IPS DF 19.7 (cell line): ENCODE measurements at places on chromosomes 16 and 17.

- no peak for DNase-seq
These were observed 664.8 kb upstream of the EEF2KMT start for GRCh38 chr16:5762362-5762761.

GRCh38 chr16:89137666-89138512, 33.7 kb upstream of the CDH15 start:
- DNase-seq, result no peak

GRCh38 chr16:58678269-58678668, 6.3 kb downstream of the SLC38A7 start:
- no peak for DNase-seq

DNA sequence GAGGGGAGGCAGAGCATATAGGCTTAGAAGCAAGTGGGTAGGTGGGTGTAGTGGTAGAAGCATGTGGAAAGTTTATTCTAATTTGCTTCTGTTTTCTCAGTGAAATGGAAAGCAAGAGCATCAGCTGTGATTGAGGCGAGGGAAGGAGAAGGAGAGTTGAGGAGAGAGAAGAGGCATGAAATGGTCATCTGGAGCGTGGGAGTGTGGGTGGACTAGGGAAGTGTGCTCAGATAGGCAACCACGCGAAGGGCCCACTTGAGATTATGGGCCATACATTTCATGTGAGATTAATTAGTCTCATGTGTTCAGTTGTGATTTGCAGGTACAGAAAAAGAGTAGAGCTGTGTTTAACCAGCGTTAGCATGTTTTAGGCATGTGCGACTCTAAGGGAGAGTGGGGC, 20.8 kb upstream of the CDC6 start:
- no peak for DNase-seq

GRCh38 chr16:15981382-15981781, 32.0 kb downstream of the ABCC1 start:
- no peak for DNase-seq

GRCh38 chr17:19311016-19311415, 51.5 kb downstream of the B9D1 start:
- DNase-seq, result no peak

DNA sequence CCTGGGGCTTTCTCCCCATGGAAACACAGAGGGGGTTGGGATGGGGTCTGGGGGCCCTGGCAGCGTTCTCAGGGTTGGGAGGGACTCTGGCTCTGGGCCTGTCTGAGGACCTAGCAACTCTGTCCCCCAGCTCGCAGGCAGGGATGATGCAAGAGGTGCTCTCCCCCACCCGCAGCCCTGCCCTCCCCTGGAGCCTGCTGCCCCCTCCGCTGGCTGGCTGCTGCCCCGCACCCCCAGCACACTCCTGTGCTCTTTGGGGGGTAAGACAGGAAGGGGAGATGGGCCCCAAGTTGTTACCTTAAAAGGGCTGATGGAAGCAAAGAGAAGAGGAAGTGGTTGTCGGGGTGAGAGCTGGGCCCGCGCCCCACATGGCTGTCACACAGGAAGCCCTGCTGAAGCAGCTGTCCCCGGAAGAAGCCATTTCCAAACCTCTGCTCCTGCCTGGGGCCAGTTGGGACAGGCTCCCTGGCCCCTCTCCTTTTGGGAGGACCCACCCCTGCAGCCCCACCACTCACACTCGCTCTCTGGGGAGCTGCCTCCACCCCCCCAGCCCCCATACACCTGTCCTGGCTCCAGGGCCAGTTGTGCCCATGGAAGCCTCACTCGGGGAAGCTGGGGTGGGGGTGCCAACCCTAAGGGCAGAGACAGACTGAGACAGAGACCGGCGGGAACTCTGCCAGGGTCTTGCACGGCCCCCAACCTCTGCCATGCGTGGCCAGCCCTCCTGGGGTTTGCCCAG, 2.5 kb downstream of the CORO1A start:
- no peak for DNase-seq

- DNase-seq, result no peak
These were observed 15.7 kb downstream of the FAM117A start for GRCh38 chr17:49748223-49748622.

DNA sequence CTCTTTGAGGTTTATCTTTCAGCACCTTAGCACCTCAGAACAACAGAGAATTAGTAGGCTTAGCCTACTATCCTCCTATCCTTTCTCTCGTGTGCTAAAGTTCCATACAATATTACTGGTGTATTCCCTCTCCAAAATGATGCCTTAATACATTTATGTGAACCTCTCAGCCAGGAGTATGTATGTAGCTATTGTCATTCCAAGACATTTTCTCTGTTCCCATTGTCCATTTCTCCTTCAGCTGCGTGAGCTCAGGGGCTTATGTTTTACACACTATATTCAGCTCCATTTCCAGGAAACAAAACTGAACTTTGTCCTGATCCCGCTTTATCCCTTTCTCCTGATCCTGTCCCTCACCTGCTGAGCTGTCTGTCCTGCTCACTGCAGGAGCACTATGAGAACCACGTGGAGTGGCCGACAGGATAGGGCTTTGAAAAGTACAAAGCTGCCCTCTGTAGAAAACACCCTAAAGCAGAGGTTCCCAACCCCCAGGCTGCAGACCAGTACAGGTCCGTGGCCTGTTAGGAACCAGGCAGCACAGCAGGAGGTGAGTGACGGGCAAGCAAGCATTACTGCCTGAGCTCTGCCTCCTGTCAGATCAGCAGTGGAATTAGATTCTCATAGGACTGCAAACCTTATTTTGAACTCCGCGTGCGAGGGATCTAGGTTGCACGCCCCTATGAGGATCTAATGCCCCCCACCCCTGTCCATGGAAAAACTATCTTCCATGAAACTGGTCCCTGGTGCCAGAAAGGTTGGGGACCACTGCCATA, 55.7 kb downstream of the CENPV start:
- no peak for DNase-seq

DNA sequence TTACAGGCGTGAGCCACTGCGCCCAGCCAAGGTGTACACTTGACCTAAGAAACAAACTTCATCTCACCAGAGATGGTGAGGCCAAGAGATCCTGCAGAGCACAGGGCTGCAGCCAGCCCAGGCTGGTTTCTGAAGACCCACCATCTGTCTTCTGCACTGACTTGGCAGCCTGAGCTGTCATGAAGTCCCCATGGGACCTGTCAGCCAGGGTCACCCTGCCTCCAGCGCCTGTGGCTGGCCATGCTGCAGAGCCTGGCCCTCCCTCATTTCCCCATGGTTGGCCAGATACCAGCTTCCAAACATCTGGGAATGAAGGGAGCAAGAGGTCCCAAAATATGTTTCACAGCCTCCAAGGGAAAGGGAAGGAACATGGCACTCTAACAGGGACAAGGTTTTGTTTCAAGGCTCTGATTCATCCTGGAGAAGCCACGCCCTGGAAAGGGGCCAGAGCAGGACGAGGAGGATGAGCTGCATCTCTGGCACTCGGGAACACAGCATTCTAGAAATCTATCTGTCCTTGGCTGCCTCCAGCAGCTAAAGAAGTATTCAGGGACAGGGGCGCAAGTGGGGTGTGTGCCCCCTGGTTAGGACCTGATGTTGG, 45.3 kb downstream of the DDX19A start:
- DNase-seq, result no peak

DNA sequence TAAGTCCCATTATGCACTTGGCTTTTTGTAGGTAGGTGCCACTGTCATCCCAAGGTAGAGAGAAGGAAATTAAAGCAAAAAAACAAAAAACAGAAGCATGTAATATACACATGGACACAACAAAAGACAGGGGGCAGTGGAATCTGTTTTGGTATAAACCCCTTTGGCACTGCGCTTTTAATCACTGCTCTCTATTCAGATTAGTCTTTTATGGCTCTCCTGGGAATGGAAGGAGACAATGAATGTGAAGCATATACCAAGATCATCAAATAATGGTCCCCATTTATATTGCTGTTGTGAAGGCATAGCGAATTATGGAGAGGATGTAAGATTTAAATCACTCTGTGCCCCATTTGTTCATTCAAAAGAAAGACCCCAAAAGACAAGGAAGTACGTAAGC, 17.4 kb downstream of the CDH11 start:
- no peak for DNase-seq

GRCh38 chr16:191831-192230, 11.6 kb downstream of the HBQ1 start:
- DNase-seq, result no peak

GRCh38 chr16:26524281-26524680, 542.4 kb upstream of the C16orf82 start:
- DNase-seq, result no peak

GRCh38 chr17:31587462-31587861, 196.0 kb downstream of the RAB11FIP4 start:
- DNase-seq, result no peak

- DNase-seq, result no peak
These were observed 9.2 kb downstream of the STAT3 start for GRCh38 chr17:42378959-42379594.

- no peak for DNase-seq
These were observed 131.0 kb downstream of the PRKCB start for GRCh38 chr16:23966597-23967394.

DNA sequence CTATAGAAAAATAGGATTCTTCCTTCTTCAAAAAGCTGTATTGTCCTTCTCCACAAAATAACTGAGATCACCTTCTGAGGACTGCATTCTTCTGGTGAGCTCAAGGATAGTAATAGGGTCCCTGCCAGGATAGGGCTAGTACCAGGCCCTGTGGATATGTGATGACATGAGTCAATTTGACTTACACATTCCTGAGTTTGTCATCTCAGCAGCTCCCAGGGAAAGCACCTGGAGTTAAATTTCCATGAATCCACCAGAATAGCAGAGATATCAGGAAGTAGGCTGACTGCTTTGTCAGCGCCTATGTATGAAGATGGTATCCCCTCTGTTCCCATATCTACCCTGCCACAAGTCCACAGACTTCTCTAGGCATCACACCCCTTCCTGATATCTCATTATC, 225.8 kb downstream of the PMP22 start:
- no peak for DNase-seq

DNA sequence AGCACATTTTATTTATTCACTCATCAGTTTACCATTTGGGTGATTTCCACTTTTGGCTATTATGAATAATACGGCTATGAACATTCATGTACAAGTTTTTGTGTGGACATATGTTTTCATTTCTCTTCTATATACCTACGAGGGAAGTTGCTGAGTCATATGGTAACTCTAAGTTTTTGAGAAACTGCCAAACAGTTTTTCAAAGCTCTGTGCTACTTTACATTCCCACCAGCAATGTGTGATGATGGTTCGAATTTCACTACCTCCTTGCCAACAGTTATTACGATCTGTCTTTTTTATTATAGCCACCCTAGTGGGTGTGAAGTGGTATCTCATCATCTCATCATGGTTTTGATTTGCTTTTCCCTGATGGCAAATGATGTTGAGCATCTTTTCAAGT, 63.7 kb upstream of the MRTFB start:
- DNase-seq, result no peak

DNA sequence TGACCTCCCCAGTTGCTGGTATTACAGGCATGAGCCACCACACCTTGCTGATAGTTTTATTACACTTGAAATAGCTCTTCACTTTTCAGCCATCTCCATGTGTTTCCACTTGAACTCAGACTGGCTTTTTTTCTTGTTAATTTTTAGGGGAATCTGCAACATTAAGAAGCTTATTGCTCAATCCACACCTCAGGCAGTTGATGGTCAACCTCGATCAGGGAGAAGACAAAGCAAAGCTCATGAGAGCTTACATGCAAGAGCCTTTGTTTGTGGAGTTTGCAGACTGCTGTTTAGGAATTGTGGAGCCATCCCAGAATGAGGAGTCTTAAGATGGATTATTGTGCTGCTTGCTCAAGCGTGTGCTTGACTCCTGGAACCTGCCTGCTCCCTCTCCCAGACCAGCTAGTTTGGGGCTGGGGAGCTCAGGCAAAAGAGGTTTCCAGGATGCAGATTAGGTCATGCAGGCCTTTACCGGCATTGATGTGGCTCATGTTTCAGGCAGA, 8.6 kb downstream of the ZNHIT3 start:
- no peak for DNase-seq

DNA sequence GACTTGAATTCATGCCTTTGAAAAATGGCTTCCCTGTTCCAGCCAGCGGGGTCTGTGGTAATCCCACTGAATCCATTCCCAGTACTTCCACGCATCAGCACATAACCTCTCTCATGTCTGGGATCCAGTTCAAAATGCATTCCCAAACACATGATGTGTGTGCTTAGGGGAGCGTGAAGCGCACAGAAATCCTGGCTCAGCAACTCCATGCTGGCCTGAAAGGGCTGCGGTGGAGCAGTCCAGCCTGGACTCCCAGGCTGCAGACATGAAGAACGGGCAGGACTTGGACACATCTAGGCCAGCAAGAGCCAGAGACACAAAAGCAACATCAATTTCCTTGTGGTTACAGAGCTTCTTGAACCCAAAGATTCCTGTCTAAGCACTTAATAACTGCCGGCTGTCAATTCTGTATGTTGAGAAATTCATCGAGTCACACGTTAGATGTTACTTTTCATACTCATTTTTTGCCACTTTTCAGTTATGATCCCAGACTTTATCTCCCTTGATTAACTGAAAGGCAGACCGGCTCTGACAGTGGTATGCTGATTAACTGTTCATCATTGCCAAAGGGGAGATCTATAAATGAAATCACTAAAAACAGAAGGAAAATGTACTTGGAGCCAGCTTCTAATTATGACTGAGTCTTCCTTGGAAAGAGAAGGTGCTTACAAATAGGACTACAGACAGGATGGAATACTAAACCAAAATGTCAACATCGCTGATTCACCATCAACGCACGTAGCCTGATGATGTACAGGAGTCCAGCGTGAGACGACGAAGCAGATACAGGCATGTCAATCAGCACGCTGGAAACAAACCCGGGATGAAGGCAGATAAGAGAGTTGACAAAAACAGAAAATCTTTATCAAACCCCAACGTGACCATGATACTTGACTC, 23.0 kb downstream of the NSMCE1 start:
- DNase-seq, result no peak

- no peak for DNase-seq
These were observed 654 bp downstream of the LASP1 start for GRCh38 chr17:38870259-38871165.

DNA sequence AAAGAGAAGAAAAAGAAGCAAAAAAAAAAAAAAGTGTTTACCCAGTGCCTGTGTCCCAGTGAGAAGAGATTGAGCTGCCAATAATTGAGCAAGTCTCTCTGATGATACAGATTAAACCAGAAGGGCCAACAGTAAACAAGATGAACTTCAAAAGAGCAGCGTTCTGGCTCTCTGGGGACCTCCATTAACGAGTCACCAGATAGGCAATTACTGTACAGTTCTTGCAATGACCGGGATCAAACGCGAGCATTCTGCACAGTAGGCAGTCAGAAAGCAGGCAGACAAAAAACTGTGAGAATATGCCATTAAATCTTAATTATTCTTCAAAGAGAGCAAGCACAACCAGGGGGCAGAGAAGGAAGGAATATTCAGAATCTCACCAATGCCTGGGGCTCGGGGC, 626.1 kb downstream of the TMEM114 start:
- DNase-seq, result no peak

DNA sequence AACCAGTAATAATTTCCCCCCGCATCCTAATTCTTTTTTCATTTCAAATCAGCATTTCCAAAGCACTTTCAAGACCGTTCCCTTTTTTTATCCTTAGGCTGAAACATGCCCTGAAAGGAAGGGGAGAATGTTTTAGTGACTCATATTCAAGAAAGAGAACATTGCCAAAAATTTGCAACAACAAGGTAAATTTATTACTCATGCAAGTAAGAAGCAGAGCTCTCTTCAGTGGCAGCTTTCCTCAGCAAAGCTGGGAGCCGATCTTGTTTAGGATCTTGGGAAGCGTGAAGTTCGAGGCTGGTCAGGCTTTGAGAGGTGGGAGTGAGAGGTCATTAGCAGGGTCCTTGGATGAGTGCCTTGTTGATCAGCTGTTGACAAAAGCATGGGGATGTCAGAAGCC, 129.5 kb downstream of the PRKCA start:
- DNase-seq, result no peak
